Activated T-helper 17 cell treated with anti-CD3 and anti-CD28 coated beads, Interleukin-2, amount 50 U/mL, for 72 hours (primary cell): ENCODE measurements at places on chromosomes 2 and 18.

- no peak for ATAC-seq
Observed at GRCh38 chr2:5803547-5803946, 111.4 kb downstream of the SOX11 start.

GRCh38 chr2:70340761-70341476 is 39.1 kb upstream of the FAM136A start:
- peak; percentile 34 for ATAC-seq

- ATAC-seq: no peak
Observed at GRCh38 chr2:240353086-240353798, 82.2 kb upstream of the GPC1 start.

GRCh38 chr2:167940346-167940725 is 307.1 kb downstream of the STK39 start:
- ATAC-seq: no peak

GRCh38 chr2:128308889-128309279 is 9.8 kb downstream of the HS6ST1 start:
- ATAC-seq: no peak

DNA sequence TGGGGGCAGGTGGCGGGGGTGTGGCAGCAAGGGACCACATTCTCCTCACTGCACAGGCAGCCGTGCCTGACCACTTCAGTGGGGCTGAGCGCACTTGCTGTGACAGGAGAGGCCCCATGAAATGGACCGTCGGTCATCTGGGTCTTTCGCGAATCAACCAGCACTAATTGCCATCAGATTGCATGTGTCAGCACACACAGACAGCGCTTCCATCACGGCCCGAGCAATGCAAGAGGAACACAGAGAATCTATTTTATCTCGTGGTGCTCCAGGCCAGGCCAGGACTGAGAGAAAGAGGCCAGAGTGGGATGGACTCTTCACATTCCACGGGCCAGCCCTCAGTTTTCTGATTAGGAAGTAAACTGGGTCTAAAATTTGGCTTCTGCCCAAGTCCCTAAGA is 87.0 kb downstream of the EIPR1 start:
- no peak for ATAC-seq

DNA sequence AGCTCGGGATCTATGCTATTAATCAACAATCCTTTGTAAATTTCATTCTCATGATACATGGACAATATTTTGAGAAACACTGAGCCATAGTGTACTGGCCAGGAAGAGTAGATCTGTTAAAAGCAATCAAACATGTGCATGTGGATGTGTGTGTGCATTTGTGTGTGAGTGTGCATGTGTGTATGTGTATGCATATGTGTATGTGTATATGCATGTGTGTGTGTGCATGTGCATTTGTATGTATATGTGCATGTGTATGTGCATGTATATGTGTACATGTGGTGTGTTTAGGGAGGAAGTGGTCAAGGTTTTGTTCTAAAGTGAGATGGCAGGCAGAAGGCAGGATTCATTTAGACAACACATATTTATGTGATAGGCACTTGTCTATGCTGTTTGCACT is 623.8 kb downstream of the ADCYAP1 start:
- no peak for ATAC-seq

DNA sequence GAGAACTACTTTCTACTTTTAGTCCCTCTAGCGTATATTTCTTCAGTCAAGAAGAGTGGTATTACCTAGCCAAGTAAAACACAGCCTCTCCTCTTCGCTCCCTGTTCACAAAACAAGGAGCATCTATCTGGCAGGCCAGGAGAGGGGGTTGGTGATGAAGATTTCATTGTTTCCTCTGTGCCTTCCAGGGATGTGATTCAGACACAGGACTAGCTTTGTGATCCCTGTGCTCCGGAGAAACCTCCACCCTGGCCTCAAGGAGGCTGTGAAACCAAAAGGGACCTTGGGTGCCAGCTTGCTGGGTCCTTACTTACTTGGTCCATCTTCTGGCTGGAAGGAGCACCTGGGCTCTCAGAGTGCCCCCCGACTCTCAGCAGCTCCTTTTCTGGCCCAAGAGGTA is 5.7 kb downstream of the RHOB start:
- no peak for ATAC-seq

DNA sequence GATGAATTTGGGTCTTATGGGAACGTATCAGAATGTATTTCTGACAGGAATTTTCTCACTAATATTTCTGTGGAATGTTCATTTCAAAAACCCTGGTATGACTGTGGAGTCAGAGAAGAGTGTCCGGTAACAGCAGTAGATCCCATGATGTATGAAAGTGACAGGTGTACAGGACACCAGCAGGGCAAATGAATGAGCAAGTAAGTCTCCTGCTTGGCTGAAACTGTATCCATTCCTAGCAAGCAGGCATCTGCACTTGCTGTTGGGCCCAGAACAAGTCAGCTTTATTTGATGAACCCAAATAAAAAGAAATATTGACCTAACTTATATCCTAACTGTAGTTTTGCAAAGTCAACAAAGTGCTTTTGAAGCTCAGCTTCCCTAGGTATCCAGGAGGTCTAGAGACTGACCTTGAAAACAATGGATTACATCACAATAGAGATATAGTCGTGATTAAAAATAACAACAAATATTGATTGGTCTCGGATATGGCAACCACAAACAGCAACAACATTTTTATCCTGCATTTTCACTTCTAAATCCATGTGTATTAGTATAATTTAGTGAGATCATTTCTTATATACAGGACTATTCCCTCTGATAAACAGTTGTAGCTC is 37.6 kb downstream of the NXPH2 start:
- no peak for ATAC-seq

- ATAC-seq: no peak
Observed at GRCh38 chr2:136004965-136005364, 19.5 kb upstream of the DARS1 start.

GRCh38 chr2:10406491-10407188 is 41.5 kb downstream of the ODC1 start:
- no peak for ATAC-seq

- ATAC-seq: no peak
Observed at GRCh38 chr2:69734035-69734611, 7.8 kb upstream of the ANXA4 start.

GRCh38 chr2:1910592-1911246 is 166.4 kb upstream of the PXDN start:
- no peak for ATAC-seq

- ATAC-seq: no peak
Observed at GRCh38 chr2:72998724-72999123, 72.8 kb downstream of the SFXN5 start.

DNA sequence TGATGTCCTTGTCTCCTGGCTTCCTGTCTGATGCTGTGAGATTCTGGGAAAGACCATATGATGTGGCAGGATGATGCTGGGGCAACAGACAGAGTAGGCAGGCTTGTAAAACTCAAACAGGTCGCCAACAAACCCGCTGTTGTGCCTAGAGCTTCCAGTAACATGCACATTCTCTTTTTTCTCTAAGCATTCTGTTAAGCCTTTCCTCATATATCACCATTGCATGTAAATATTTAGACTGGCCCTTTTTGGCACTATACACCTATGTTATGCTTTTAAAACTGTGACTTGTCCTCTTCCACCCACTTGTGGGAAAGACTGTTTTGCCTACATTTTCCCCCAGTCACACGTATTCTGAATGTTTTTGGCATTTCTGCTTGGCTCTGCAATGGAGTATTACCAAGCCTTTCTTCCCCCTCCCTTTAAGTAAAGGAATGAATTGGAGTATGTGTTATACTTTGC is 250.4 kb upstream of the TANK start:
- ATAC-seq: no peak

DNA sequence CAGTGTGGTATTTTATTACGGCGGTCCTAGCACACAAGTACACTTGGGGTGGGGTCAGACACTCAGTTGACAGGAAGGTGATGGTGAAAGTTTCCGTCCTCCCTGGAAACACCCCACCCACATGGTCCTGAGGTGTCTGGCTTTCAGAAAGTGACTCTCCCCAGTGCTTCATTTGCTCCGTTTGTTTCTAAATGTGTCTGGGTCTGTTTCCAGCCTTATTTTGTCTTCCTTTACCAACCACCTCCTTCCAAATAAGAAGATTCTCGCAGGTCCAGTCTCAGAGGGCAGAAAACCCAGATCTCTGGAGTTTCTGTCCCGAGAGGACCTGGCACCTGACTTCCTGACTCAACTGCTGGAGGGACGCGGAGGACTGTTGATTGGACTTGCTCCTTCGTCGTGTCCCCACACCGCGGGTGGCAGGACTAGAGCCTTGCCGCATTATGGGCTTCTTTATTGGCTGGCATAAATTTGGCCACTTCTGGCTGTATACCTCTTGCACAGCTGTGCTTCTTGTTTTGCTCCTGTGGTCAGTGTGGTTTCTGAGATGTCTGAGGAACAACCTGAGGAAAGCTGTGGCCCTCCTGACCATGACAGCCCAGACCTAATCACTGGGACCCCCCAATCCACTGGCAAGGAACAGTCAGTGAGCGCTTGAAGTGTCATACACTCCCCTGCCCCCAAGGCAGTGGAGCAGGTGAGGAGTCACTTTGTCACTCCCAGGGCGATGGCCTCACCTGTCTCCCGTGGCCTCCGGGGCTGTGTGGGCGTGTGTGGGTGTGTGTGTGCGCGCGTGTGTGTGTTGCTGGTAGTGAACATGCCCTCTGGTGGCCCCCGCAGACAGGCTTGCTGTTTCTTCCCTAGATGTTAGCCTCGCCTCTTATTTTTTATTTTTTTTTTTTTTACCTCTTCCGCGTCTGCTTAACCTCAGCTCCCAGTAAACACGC is 45.6 kb downstream of the MEX3C start:
- peak; percentile 68 for ATAC-seq

DNA sequence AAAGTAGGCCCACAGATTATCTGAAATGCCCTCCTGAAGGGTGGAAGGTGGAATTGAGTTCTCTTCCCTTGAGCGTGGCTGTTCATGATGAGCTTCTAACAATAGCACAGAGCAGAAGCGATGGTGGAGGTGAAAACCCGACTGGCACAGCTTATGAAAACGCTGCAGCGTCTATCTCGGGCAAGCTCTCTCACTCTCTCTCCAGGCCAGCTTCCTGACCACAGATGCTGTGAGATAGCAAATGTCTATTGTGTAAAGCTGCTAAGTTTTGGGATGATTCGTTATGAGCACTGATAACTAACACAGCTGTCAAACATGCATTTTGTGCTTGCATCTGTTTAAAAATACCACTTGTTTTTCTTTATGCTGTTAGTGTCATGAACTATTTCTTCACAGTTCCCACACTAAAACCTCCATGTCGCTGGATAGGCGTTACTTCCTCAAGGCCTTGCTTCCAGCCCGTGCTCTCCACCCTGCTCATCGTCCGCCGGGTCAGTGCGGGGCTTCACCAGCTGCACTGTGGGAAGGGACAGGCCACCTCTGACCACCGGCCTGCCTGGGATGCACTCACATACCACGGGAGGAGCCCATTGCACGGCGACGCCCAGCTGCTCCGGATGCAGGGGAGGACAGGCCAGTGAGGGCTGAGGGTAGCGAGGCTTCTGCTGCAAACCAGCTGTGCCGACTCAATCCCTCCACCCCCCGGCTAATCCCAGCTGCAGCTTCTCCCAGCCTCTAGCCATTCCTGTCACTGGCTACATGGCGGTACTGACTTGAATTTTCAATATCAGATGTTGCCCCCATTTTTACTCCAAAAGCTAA is 60.0 kb upstream of the OTOS start:
- no peak for ATAC-seq

GRCh38 chr2:9667826-9668225 is 37.0 kb upstream of the YWHAQ start:
- no peak for ATAC-seq
